ENCODE measurements at places on chromosomes 13 and 19. TPM values are rescaled to one million over a fixed set of nuclear protein-coding genes. Genes with fewer than 3 reads are reported as not detected.
A peak's percentile ranks its signal among the peaks of the same experiment; 100 is the strongest.

- no peak for DNase-seq
These were observed 94.9 kb downstream of the FAM216B start for GRCh38 chr13:42876270-42876714.

- no peak for DNase-seq
These were observed 40.7 kb upstream of the NDUFS7 start for GRCh38 chr19:1343041-1343440.

- no peak for DNase-seq
These were observed 413.4 kb upstream of the PCDH9 start for GRCh38 chr13:67643516-67644055.

DNA sequence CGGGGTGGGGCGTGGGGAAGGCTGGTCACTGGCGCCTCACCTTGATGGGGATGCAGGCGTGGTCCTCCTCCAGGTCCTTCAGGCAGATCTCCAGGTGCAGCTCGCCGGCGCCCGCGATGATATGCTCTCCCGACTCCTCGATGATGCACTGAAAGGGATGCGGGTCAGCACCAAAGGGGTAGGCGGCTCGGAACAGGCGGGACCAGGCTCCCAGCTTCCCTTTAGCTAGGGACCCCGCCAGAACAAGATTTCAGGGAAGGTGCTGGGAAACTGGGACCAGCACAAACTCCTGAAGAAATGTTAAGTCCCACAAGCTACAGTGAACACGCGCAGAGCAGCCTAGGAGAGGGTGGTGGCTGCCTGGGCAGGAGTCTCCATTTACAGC is 6.0 kb downstream of the EEF2 start:
- peak; percentile 65 for DNase-seq

DNA sequence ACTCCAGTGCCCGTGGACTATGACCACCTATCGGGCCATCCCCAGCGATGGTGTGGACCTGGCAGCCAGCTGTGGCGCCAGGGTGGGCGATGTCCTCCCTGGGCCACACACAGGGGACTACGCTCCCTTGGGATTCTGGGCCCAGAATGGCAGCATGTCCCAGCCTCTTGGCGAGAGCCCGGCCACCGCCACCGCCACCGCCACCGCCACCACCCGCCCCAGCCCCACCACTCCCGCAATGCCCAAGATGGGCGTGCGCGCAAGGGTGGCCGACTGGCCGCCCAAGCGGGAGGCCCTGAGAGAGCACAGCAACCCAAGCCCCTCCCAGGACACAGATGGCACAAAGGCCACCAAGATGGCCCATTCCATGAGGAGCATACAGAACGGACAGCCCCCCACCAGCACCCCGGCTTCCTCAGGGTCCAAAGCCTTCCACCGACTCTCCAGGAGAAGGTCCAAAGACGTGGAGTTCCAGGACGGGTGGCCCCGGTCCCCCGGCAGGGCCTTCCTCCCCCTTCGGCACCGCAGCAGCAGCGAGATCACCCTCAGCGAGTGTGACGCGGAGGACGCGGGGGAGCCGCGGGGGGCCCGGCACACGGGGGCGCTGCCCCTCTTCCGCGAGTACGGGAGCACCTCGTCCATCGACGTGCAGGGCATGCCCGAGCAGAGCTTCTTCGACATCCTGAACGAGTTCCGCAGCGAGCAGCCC is 142.3 kb downstream of the DPF1 start:
- DNase-seq, result no peak

The SPC24 gene
- 8.6 TPM for total RNA-seq

The IGLON5 gene
- not detected for total RNA-seq

- no peak for DNase-seq
These were observed 158.1 kb downstream of the IRS2 start for GRCh38 chr13:109628251-109628699.

The ENOX1 gene
- 6.1 TPM for total RNA-seq
